ENCODE measurements at places on chromosomes 2 and 18.

GRCh38 chr2:220717283-220717682 is 854.8 kb downstream of the EPHA4 start:
- DNase-seq = no peak

GRCh38 chr2:144825331-144826020 is 305.6 kb upstream of the ZEB2 start:
- no peak for DNase-seq

- DNase-seq = no peak
Observed at GRCh38 chr2:117917223-117917917, 96.5 kb downstream of the CCDC93 start.

GRCh38 chr2:1366546-1367134 is 46.6 kb upstream of the TPO start:
- DNase-seq = no peak

DNA sequence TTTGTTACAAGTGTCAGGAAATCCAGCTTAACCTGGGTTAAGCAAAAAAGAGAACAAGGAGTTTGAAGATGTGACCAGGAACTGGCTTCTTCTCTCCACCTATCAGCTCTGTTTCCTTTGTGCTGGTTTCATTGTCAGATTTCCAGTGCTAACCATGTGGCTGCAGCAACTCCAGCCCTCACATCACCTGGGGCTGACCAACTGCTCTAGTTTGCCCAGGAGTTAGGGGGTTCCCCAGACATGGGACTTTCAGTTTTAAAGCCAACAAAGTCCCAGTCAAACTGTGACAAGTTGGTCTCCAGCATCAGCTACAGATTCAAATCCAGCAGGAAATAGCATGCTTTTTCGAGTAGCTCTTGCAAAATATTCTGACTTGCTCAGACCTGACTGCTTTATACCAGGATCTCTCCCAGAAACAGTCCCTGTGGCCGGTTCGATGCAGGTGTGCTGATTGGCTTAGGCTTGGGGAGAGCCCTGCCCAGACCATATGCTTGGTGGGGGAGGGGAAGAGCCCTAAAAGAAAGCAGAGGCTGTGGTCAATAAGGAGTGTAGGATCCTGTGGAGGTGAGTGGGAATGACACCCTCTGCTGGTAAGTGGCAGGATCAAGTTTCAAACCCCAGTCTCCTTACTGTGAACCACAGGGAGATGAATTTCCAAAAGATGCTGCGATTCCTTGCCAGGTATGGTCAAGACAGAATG is 49.5 kb downstream of the KCNE4 start:
- DNase-seq = no peak

DNA sequence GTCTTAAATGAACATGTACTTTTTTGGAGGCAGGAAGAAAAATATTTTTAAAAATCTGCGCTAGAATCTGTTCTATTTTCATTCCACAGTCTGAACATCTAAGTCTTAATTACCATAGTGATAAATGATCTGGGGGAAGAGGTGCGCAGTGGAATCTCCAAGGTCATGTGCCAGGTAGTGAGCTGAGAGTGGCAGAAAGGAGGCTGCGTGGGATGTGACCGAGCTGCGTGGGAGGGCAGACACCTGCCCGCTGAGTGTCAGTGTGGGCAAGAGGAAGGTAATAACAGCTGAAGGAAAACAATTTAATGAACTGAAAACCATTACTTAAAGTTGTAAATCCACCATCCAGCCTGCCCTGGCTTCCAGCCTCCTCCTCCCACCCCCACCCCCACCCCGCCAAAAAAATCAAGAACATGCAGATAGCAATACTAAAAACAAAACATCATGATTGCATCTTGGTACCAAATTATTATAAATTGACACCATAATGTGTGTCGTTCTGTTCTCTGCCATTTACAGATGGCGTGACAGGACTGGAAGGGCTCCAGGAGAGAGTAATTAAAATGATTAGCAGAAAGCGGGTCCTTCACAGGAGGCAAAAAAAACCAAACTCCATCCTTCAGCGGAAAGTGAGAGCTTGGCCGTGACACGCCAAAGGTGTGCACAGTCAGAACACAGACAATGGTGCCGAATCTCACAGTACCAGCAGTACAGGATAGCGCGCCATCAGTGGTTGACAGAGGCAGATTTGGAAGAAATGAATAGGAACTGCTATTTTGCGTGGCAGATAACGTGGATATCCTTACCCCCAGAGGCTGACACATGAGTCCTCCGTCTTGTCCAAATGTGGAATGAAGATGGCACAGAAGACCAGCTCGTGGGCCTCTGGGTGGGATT is 11.4 kb upstream of the DTNB start:
- DNase-seq = no peak

DNA sequence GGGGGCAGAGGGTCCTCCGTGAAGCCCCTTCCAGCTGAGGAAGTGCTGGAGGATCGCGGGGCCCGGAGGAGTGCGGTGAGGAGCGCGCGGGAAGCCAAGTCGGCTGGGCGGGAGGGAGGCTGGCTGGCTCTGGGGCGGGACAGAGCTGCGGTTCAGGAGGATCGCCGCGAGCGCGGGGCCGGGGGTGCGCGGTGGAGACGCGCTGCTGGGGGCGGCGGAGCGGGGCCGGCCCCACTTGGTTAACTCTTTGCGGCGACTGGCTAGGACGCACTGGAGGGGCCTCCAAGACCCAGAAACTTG is 464 bp downstream of the CYBRD1 start:
- no peak for DNase-seq

DNA sequence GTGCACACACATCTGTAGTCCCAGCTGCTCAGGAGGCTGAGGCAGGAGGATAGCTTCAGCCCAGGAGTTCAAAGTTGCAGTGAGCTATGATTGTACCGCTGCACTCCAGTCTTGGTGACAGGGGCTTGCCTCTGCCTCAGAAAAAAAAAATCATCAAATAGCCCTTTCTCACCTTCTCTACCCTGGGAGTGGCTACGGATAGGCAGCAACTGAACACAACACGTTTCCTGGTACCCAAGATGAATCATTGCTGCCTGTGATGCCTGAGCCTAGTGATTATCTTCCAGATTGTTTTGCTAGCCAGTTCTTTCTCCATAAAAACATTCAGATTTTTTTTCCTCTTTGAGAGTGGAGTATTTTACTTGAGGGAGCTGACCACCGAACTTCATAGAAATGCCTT is 13.5 kb downstream of the INPP4A start:
- no peak for DNase-seq

DNA sequence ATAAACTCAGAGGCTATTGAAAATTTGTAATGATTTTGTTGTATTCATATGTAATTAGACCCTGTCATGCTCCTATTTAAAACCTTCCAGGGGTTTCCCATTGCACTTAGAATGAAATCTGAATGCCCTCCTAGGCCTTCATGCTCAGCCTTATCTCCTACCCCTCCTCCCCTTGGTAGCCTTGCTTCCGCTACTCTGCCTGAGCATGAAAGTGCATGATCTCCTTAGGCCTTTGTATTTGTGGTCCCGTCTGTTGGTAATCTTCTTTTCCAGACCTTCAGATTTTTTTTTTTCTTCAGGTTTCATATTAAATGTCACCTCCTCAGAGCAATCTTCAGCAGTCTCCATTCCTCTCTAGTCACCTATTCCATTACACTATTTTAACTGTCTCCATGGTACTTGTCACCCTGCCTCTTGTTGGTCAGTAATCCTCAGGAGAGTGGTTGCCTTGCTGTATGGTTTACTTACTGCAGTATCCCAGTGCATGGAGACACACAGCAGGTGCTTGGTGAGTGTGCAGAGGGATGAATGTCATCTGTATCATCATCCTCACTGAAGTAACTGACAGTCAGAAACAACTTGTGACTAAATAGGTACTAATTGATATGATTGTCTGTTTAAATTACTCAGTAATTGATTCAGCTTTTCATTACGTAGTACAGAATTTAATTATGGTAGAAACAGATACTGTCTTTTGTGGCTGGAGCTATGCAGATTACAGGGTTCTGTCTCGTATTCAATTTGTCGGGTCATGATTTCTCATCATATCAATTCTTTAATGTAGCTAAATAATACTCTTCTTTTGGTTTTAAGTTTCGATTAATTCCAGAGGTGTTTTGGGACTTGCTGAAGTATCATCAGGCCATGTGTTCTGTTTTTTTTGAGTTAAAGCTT is 63.9 kb downstream of the PHLPP1 start:
- no peak for DNase-seq

- no peak for DNase-seq
Observed at GRCh38 chr18:35618696-35619095, 37.2 kb downstream of the GALNT1 start.

DNA sequence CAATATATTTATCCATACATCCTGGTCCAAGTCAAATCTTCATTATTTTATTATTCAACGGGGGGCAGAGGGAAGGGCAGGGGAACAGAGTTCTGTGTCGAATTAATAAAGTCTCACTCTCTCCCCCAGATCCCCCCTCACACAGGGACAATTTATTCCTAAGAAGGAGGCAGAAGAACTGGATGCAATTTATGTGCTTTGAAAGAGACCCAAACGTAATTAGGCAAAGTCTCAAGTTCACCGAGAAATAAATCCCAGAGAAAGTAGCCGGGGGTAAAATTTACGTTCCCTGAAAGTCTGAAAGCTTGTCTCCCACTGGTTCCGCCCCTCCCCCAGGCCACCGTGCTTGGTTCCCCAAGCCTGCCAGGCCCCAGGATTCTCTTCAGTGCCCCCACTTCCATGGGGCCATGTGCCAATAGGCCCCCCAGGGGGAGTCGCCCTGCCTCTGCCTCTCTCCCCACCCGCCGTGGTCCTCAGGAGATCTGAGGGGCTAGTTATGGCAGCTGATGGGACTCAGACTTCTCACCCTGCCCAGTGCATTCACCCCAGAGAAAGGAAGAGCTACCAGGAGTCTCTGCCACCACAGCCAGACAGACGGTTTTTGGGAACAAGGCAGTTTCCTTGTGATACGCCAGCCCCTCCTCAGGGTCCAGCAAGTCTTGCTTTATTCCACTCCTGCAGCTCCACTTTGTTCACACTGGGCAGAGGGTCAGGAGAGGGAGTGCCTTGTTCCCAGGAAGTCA is 215.5 kb downstream of the CYP26B1 start:
- DNase-seq = no peak

- no peak for DNase-seq
Observed at GRCh38 chr18:51425475-51425874, 228.0 kb upstream of the MEX3C start.

DNA sequence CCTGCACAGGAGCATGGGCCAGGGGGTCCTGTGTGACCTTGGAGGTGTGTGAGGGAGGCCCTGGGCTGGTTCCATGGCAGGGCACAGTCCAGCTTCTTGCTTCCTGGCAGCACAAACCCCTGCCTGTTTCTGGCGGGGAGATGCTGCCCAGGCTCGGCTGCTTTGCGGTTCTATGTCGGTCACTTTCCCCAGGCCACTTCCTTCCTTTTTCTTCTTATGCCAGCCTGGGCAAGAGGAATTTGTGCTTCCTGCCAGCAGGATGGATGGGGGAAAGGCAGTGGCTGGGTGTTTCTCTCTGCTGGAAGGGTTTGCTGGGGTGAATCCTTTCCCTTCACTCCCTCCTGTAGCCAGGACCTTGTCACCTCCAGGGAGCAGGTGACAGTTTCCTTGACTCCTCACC is 24.3 kb downstream of the ASAP2 start:
- no peak for DNase-seq

GRCh38 chr2:31269087-31269486 is 35.1 kb downstream of the EHD3 start:
- DNase-seq = no peak

DNA sequence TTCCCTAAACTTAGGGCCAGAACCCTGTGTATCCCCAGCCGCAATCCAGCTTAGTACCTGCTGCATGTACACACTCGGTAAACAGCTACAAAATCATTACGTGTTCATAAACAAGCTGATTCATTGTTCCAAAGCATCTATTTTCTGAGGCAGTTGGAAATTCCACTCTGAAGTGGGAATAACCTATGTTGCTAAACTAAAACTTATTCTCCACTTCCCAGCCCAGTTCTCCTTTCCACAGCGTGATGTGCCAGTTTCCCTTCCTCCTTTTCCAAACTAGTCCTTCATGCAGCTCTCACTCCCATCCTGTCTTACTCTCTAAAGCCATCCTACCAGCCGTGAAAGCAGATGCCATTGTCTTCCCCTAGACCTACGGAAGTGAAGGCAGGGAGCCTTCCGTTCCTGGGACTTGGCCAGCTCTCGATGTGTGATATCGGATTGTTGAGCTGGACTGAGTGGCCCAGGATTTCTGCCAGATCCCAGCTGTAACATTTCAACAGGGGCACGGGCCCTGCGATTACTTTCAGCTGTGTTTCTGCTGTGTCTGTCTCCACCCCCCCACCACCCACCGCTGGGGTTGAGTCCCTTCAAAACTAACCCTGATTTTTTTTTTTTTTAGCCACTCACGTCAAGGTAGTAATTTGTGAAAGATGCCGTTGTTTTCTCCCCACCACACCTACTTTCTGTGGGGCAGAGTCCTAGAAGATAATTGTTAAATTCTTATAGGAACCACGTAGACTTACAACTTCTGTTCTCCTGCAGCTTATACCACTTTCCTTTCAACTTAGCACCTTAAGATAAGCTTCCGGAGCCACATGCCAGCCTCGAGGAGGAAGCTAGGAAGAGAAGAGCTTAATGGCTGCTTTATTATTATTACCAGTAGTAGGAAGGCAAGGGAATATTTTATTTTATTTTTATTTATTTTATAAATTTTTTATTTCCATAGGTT is 100.9 kb downstream of the CRIM1 start:
- DNase-seq = no peak

DNA sequence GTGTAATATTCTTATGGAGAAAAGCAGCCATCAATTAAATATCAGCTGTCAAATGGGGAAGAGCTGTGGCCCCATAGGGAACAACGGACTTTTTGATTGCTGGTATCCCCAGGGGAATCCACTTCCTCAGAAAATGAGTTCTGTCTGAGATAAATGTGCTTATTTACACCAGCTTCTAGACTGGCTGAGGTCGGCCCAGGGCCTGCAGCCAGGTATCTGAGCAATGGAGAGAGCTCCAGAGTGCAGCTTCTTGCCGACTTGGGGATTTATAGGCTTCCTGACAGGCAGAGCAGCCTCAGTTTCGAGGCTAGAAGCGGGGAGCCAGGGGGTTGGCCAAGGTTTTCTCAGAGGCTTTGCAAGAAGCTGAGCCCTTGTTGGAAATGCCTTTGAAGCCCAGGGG is 67.2 kb downstream of the MCFD2 start:
- no peak for DNase-seq

DNA sequence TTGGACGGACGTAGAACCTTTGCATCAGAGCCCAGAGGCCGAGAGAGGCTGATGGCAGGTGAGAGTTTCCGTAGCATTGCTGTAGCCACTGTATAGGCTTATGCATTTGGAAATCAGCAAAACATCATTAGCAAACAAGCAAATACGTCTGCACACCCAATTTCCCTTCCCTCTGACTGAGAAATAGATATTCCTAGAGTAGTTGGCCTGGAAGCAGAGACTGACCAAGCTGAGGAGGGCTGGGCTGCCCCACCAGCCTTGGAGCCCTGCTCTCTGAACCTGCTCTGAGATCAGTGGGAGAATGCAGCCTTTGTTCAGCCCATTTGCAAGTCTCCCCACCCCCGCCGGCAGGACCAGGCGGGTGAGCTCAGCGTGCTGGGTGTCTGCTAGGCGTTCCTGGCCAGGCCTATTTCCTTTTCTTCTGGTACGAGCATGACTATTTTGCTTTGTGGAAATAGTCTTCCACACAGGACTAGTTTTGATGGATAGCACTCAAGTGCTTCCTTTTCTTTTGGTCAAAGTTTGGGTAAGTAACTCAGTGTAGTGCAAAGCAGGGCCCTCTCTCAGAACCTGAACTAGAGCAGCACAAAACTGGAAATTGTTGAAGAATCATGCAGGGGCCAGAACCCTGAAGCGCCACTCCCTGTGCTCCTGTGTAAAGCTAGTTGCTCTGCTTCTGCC is 21.9 kb upstream of the RNF149 start:
- DNase-seq = no peak

All from stimulated activated CD8-positive, alpha-beta memory T cell treated with anti-CD3 and anti-CD28 coated beads, Interleukin-4, amount 100 ng/mL, for 1 hour (primary cell).